Head of caudate nucleus (tissue), 42 donors: ENCODE measurements at places on chromosomes 2 and 18.

DNA sequence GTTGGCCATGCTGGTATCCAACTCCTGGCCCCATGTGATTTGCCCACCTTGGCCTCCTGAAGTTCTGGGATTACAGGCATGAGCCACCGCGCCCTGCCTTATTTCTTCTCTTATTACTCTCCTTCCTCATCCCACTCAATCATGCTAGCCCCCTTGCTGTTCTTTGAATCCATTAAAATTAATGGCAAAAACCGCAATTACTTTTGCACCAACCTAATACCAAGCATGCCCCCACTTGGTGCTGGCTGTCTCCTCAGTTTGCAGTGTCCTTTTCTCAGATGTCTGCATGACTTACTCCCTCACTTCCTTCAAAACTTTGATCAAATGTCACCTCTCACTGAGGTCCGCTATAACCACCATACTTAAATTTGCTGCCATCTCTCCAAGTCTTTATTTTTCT lies 34.6 kb downstream of the DYTN start:
- no peak for DNase-seq

DNA sequence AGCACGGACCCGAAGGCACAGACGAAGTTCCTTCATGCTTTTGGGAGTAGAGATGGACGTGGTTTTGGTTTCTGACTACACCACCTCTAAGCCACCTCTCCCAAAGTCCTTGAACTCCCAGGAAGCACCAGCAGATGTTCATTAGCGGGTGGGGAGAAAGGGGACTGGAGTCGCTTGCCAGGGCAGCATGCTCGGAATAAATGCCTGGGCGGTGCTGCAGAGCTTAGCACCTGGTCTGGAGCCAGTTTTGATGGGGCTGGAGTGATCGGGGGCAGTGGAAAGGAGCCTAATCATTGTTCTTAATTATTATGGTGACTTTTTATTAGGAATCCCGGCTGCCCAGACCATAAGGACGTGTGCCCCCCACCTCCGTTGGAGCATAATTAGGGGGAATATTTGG lies 220.8 kb downstream of the TFCP2L1 start:
- no peak for DNase-seq

DNA sequence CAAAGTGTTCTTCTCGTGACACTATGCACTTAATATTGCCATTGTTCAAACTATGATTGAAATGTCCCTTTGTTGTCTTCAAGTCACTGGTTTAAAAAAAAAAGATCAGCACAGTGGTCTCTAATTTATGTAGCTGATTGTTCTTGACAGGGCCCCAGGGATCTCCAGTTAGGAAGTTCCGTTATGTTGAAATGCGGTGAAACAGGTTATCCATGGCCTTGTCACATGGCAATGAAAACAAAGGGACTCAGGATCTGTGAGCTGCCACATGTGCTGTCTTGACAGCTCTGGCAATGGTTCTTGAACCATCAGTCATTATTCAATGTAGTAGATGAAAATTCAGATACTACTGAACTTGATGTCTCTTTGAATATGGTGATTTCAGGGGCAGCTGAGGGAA lies 147.4 kb downstream of the SETBP1 start:
- no peak for DNase-seq

- no peak for DNase-seq
These were observed 24.3 kb upstream of the VIT start for GRCh38 chr2:36672199-36672598.

GRCh38 chr2:60215386-60215901 lies 338.0 kb downstream of the BCL11A start:
- DNase-seq = no peak

- DNase-seq = no peak
These were observed 35.5 kb downstream of the PELI1 start for GRCh38 chr2:64108666-64109241.

DNA sequence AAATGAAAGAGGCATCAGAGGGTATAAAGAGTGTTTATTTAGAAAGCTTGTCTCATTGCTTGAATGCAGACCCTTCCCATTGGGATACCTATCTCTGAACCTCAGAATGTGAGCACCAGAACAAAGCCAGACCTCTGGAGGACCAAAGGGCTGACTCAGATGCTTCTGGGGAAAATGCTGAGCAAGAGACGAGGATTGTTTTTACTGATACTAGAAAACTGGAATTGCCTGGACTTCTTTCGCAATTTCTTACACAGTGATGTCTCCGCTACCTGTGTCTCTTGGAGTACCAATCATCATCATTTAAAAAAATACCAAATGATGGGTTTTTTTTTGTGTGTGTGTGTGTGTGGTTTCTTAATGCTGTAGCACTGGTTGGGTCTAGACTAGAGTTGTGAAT lies 55.6 kb upstream of the CCDC85A start:
- no peak for DNase-seq

- no peak for DNase-seq
These were observed 11.1 kb downstream of the AMMECR1L start for GRCh38 chr2:127874378-127875269.

GRCh38 chr2:230267059-230267458 lies 41.5 kb downstream of the SP140 start:
- DNase-seq = no peak

DNA sequence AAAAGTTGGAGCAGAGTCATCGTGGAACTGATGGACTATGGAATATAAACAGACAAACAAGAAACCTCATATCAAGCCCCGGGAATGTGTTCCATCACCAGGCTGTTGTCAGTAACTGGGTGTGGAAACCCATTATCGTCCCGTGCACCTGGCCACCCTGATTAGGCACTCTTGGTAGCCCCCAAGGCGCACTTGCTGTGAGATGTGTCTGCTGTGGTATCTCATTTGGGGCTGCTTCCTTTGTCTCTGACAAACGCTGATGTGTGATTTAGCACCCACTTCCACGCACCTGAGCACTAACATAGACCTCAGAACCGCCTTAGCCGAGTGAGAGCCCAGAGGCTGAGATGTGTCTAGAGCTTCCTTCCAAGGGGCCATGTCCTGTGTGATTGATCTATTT lies 96.3 kb downstream of the PRPF40A start:
- DNase-seq = no peak

GRCh38 chr2:222569826-222570225 lies 86.1 kb downstream of the FARSB start:
- DNase-seq = no peak

GRCh38 chr2:215571689-215572088 lies 135.8 kb upstream of the FN1 start:
- DNase-seq = no peak

DNA sequence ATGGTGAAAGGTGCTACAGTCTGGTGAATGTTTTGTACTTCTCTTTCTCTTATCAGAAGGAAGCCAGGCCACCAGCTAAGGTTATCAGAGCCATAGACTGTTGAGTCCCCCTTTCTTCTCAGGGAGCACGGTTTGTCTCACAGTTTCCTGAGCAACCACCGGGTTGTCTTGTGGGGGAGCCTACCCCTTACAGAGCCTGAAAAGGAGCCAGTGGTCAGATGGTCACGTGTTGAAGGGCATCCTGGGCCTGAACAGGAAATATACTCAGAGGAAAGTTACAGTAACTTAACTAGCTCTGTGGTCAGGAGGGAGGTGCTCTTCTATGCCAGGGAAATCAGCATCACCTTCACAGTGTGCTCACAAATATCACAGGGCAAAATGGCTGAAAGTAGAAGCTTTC lies 11.6 kb downstream of the CD28 start:
- DNase-seq = no peak

- no peak for DNase-seq
These were observed 93.6 kb upstream of the UBXN4 start for GRCh38 chr2:135647836-135648579.

DNA sequence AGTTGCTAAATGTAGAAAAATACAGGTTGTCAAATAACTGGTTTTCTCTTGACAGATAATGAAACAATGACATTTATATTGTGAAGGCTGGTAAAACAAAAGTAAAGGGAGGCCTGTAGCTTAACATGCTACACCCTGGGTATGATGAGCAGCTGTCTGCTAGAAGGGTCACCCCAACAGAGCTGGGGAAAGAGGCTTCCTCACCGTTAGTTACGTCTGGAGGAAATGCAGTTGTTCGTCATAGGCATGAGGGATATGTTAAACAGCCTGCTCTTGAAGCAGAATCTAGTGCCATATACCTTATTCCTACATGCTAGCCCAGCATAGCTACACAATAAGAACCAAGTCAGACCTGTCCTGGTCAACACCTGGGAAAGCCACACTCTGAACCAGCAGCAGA lies 49.9 kb downstream of the LPIN2 start:
- DNase-seq = no peak

GRCh38 chr2:10762651-10763460 lies 41.4 kb downstream of the ATP6V1C2 start:
- DNase-seq = no peak

DNA sequence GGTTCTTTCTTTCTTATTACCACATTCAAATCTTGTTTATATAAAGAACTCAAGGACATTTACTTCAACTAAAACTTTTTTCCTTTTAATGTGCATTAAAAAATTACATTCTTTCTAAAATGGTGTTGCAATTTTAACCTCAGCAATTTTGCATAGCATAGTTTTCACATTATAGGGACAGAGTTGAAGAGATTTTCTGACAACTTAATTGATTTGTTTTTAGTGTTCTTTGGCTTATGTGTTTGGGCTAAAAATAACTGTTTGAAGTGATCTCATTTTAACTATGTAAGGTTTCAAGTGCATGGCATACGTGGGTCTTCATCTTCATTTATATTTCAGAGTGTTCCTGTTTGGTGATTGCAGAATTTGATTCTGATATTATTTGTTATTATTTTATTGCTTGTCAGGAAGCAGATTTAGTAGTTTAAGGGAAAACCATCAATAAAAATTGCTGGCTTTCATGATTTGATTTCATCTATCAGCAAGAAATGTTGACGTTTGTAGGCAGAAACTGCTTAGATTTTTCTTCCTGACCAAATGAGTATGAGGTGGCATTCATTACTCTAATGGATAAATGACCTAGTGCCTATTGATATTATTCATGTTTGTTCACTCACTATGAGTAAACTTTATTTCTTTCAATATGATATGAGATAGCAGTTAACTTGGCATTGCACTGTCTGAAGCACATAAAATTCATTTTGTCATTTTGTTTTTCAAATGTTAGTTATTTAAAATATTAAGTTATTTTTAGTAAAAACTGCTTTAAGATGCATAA lies 398.4 kb downstream of the NUP35 start:
- no peak for DNase-seq

- no peak for DNase-seq
These were observed 224.5 kb downstream of the UXS1 start for GRCh38 chr2:105969552-105969951.
